ENCODE measurements at places on chromosomes 5 and 9.

- no peak for DNase-seq
These were observed 57.0 kb upstream of the ACOT12 start for GRCh38 chr5:81450940-81451339.

DNA sequence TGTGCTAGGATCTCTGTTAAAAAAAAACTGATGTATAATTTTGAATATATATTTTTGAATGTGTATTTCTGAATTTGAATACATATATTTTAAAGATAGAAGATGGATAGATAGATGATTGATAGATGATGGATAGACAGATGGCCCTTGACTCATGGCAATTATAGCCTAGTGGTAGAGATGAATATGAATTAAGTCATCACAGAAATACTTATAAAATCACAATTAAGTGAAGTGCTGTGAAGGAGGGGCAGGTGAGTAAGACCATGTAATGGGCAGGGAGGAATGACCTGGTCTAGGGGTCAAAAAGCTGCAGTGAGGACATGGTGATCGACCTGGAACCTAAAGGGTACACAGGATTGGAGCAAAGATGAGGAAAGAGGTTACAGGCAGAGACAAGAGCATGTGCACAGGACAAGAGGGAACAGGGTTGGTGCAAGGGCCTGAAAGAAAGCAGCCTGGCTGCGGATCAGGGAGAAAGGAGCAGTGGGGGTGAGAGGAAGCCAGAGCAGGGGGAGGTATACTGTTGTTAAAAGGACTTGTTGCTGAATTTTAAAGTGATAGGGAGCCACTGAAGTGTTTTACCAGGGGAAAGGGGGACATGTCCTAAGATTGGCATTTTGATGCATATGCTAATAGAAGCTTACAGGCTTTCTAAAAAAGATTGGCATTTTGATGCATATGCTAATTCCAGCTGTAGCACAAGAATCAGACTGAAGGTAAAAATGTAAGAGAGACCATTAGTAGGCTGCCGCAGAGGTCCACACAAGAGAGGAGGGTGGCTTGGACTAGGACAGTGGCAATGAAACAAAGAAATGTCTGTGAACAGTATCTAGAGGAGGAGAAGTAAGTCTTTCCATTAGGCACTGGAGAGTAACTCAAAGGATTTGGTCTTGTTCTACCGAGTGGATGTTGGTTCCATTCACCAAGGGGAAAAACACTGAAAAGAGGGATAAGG, 527.8 kb downstream of the AGTPBP1 start:
- no peak for DNase-seq

GRCh38 chr5:164518741-164519080, 1013.3 kb downstream of the MAT2B start:
- DNase-seq = no peak

DNA sequence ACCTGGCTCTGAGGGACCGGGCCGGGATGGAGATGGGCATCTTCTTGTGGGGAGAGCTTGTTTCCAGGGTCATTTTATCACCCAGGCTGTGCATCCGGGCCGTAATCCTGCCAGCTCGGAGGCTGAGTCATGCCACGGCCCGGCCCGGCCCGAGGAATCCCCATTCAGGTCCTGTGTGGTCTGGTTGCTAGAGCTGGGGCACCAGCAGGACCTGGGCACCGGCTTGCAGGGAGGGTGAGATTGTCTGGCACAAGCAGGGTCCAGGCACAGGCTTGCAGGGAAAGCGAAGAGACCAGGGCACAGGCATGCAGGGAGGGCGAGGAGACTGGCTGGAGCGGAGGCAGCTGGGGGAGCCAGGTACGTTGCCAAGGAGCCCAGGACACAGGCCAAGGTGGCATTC, 106.8 kb downstream of the RXRA start:
- no peak for DNase-seq

DNA sequence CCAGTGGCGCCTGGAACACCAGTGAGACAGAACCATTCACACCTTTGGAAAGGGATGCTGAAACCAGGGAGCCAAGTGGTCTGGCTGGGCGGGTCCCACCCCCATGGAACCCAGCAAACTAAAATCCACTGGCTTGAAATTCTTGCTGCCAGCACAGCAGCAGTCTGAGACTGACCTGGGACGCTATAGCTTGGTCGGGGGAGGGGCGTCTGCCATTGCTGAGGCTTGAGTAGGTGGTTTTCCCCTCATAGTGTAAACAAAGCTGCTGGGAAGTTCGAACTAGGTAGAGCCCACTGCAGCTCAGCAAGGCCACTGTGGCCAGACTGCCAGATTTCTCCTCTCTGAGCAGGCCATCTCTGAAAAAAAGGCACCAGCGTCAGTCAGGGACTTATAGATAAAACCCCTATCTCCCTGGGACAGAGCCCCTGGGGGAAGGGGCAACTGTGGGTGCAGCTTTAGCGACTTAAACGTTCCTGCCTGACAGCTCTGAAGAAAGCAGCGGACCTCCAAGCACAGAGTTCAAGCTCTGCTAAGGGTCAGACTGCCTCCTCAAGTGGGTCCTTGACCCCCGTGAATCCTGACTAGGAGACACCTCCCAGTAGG, 42.0 kb upstream of the FKTN start:
- DNase-seq = no peak

- no peak for DNase-seq
These were observed 84.9 kb upstream of the ANKRD55 start for GRCh38 chr5:56317923-56318561.

GRCh38 chr5:118647587-118647986, 340.8 kb downstream of the DTWD2 start:
- DNase-seq = no peak

DNA sequence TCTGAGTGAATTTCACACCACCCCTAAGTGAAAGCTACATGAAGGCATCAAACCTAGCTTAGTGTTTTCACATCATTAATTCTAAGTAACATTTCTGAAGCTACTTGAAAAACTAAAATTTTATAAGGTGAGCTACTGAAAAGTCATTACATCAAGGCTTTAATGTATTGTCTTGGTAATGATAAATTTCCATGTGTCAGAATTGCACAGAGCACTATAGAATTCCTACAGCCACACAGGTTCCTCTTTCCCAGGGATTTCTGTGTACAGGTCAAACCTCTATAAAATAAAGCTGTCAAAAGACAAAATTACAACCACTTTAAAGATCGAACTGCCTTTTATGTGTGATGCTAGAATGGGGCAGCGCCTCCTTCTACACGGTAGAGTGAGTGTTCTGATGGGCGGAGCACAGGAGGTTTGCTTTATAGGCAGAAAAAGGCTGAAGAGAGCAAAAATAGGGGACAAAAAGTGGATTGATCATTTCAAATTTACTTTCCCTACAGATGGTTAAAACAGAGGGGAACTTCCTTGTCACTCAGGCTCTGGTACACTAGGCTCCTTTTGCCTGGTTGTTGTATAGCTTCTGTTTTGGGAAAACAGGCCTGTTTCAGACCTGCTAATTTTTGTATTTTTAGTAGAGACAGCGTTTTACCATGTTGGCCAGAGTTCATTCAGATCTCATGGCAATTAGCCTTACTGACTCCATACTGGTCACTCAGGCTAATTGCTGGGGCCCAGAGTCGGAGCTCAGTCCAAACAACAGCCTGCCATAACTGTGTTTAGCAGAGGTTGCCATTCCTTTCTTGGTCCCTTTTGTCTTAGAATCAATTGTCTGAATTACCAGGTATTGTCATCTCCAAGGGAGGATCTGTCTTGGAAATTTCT, 102.5 kb upstream of the BASP1 start:
- no peak for DNase-seq

DNA sequence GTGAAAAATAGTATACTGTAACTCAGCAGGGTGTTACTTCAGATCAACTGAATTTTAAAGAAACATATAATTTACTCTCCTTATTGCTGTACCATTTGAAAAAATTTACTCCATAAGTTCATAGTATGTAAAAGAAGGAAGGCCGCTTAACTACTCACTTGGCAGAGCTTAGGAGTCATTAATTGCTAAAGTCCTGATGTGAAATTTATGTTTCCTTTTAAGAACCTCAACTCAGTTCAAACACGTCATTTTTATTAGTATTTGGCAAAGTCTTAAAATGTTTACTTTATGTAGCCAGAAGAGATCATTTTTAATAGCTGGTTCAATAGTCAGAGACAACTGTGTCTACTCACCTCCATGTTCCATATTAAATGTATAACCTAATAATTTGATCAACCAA, 268.6 kb downstream of the CDH10 start:
- DNase-seq = no peak
